ENCODE measurements at places on chromosomes 11 and 22.

- no peak for DNase-seq
Measured at GRCh38 chr22:20412474-20413216, 18.7 kb downstream of the ZNF74 start.

DNA sequence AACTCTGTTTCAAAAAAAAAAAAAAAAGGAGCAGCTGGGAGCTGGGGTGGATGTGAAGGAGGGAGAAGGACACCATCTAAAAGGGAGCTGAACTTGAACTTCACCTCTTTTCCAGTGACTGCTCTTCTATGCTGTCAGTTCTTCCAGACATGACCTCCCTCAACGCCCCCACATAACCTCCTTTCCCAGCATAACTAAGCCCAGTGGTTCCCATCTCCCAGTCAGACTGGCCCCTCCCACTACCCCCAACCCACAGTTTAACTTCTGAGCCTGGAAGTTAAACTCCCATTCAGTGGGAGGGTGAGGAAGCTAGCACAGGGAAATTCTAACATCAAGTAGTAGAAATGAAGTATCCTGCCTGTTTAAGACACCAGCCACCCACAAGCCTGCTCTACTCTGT, 1.8 kb downstream of the ARHGAP1 start:
- no peak for DNase-seq

- no peak for DNase-seq
Measured at GRCh38 chr11:130698174-130698573, 218.1 kb downstream of the SNX19 start.

GRCh38 chr11:8025123-8025522, 38.0 kb downstream of the EIF3F start:
- DNase-seq = no peak

DNA sequence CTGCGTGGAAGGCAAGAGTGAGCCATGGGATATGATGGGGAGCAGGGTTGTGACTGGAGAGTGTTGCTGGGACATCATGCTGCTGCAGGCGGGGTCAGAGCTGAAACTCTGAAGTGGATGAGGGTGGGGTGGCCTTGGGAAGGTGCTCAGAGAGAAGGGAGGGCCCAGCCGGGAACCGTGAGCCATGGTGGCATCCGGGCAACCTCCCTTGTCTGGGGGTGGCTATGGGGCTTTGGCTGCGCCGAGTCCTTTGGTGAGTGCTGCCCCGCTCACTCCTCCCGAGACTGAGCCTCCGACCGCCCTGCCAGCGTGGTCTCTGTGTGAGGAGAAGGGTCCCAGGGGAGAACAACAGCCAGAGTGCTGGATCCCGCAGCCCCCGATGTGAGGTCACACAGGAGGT, 632.0 kb downstream of the BRD1 start:
- DNase-seq = no peak

- DNase-seq = no peak
Measured at GRCh38 chr22:20578192-20578591, 70.8 kb downstream of the MED15 start.

GRCh38 chr11:35267504-35267903, 128.5 kb downstream of the CD44 start:
- no peak for DNase-seq

GRCh38 chr11:82003671-82004515, 729.8 kb downstream of the FAM181B start:
- DNase-seq = peak; percentile 2

GRCh38 chr11:112404112-112404511, 143.5 kb upstream of the PLET1 start:
- DNase-seq = no peak

DNA sequence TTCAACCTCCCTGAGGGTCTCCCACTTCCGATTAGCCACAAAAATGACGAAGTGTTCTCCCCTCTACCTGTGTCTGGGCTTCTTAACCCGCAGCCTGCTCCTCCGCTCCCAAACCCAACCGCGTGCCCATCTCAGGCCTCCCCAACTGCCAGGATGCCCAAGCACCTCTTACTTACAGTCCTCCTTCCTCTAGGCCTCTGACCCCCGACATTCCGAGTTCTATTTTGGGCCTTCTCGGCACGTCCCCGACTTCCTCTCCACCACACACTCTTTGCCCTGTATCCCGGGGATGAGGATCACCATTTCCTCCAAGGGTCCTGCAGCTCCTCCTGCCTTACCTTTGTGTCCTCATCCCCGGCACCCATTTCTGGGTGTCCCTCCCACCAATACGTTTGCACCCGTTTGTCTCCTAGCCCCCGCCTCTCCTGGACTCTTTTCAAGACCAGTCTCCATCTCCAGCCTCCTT, 388 bp upstream of the MUS81 start:
- DNase-seq = no peak

DNA sequence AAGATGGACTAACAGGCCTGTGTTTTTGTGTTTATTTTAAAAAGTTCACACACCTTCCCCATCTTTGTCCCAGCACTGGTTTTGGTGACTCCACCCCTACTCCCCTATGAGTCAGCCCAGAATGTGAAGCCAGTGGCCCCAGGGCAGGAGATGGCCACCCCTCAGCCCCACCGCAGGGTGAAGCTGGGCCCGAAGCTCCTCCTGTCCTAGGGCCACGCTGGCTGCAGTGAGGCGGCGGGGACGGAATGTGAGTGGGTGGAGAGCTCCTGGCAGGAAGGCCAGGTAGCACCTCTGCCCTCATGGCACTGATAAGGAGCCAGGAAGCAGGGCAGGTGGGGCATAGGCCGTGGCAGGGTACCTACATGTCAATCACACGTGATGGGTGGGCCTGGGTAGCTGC, 39.9 kb downstream of the SGSM3 start:
- no peak for DNase-seq

GRCh38 chr11:125273519-125274000, 109.0 kb downstream of the PKNOX2 start:
- DNase-seq = no peak

DNA sequence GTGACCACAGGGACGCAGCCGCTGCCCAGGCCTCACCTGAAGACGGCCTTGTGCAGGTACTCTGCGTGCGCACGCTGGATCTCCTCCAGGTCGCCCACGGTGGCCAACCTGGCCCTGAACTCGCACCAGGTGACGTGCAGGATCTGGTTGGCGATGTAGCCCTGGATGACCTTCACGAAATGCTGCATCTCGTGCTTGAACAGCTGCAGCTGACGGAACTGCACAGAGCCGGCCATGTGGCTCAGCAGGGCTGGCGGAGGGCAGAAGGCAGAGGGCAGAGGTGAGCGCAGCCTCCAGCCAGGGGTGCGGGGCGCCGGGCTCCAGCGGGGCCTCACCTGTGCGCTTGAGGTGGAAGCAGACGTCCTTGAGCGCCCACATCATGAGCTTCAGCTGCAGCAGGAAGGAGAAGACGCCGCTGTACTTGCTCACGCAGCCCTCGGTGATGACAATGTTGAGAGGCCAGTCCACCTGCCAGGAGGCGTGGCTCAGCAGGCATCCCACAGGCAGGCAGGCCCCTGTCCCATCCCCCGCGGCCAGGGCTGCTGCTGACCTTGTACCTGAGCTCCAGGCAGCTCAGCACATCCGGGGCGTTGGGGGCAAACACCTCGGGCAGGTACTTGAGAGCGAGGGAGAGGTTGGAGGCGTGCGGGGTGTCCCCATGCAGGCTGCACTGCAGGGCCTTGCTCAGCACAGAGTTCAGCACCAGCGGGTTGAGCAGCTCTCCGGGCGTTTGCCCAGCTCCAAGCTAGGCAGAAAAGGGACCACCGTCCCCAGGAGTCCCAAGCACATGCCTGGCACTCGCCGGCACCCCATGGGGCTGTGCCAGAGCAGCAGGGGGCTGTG, 17.6 kb downstream of the SELENOO start:
- no peak for DNase-seq

- DNase-seq = no peak
Measured at GRCh38 chr11:71518506-71519471, 8.3 kb upstream of the KRTAP5-7 start.

- DNase-seq = no peak
Measured at GRCh38 chr22:28154861-28155260, 235.8 kb upstream of the PITPNB start.

DNA sequence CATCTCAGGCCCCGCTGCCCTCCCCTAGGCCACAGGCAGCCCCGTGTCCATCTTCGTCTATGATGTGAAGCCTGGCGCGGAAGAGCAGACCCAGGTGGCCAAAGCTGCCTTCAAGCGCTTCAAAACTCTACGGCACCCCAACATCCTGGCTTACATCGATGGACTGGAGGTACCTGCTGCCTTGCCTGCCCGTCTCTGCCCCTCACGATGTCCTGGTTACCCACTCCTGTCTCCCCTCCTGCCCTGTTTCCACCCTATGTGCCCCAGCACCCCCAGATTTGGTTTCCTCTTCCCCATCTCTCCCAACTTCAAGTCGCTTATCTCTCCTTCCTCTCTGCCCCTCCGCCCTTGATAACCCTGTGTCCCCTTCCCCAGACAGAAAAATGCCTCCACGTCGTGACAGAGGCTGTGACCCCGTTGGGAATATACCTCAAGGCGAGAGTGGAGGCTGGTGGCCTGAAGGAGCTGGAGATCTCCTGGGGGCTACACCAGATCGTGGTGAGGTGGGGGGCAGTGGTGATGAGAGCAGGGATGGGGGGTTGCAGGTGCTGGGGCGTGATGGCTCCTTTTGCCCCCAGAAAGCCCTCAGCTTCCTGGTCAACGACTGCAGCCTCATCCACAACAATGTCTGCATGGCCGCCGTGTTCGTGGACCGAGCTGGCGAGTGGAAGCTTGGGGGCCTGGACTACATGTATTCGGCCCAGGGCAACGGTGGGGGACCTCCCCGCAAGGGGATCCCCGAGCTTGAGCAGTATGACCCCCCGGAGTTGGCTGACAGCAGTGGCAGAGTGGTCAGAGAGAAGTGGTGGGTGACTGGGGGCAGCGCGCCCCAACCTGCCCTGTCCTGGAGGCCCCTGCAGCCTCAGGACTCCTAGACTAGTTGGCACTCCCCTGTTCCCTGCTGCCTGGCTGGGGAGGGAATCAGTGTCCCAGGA, 930 bp downstream of the SCYL1 start:
- DNase-seq = no peak

Measured in stimulated activated CD4-positive, alpha-beta T cell treated with anti-CD3 and anti-CD28 coated beads, Interleukin-12 subunit alpha, Interleukin-12 subunit beta, amount 100 ng/mL, for 48 hours (primary cell).